Fibroblast of skin of right biceps (primary cell): ENCODE measurements at places on chromosomes 1 and 21.
A peak's percentile ranks its signal among the peaks of the same experiment; 100 is the strongest.

DNA sequence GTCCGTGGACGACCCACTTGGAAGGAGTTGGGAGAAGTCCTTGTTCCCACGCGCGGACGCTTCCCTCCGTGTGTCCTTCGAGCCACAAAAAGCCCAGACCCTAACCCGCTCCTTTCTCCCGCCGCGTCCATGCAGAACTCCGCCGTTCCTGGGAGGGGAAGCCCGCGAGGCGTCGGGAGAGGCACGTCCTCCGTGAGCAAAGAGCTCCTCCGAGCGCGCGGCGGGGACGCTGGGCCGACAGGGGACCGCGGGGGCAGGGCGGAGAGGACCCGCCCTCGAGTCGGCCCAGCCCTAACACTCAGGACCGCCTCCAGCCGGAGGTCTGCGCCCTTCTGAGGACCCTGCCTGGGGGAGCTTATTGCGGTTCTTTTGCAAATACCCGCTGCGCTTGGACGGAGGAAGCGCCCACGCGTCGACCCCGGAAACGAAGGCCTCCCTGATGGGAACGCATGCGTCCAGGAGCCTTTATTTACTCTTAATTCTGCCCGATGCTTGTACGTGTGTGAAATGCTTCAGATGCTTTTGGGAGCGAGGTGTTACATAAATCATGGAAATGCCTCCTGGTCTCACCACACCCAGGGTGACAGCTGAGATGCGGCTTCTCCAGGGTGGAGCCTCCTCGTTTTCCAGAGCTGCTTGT lies 32.4 kb downstream of the PRMT2 start:
- peak; percentile 53 for DNase-seq

GRCh38 chr1:108478429-108479015 lies 28.4 kb downstream of the NBPF6 start:
- no peak for DNase-seq

DNA sequence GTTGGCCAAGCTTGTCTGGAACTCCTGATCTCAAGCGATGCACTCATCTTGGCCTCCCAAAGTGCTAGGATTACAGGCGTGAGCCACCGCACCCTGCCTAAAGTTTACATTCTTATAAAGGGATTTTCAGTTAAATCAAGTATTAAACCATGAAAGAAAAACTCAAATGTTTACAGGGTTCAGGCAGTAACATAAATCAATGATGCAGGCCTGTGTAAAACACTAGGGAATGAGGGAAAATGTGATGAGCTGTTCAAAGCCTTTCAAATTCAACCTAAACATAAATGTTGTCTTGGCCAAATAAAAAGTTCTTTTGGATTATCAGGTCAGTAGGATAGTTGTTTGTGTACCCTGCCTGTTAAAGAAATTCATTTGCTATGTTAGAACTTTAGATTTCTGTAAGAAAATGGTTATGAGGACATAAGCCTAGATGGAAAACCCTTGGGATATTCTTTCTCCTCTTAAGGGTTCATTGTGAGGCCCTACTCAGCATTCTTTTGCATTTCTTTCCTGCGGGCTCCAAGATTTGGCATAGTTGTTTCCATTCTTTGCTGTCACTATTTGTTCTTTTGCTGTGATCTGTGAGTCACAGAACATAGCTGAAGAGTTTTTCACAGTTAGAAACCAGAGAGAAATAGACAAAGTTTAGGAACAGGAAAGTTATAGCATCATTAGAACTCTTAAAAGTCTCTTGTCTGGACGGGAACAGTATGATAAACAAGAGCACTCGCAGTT lies 8.9 kb upstream of the ZRANB2 start:
- DNase-seq: peak; percentile 81

- no peak for DNase-seq
These were observed 6.6 kb upstream of the PLPP3 start for GRCh38 chr1:56585985-56586384.

GRCh38 chr1:169527451-169528214 lies 41.9 kb upstream of the SLC19A2 start:
- peak; percentile 21 for DNase-seq

DNA sequence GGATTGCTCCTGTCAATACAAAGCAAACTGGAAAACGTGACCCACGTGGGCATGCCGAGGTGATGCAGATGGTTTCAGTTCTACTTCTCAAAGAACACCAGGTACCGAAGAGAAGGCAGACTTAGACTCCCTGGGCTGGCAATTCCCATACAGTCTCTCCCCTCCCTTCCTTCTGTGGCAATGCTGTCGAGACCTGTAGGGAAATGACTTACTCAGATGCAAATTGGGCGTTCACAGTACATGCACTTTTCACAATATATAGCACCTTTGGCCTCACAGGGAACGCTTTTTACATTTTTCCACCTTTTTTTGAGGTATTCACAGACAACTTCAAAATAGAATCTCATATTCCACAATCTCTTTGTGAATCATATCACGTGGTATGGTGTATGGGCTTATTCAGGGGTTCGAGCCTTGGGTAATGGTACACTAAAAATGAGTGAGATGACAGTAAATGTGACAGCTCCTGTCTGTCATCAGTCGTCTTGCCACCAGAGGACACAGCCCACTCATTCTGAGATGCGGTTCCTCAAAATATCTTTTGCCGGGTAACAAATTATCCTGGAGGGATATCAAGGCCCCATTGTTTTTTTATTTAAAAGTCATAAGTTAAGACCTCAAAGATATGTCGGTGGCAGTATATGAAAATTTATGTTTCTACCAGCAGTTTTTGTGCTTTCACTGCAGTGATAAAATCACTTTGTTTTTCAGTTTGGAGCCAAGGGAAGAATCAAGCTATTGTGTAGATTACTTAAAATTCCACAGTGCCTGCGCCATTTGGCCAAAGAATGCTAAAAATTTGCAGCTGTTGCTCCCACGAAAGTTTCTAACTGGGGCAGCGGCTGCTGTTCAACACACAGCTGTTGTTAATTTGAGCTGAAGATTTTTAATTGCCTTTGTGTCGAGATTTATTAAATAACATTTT lies 168.4 kb downstream of the ZZZ3 start:
- DNase-seq: peak; percentile 95

DNA sequence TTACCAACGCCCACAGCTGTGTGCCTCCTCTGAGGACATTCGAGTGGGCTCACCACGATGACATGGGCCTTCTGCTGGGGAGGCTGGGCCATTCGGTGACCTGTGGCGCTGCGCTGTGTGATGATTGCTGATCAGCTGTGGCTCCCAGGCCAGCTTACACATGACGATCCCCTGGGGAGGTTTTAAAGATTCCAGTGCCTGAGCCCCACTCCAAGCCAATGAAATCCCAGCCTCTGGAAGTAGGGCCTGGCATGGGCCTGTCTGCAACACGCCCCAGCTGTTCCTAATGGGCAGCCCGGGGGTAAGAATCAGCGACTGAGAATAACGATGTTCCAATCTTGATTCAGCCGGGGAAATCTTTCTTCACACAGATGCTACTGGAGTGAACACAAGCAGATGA lies 153.7 kb downstream of the KCNJ6 start:
- DNase-seq: no peak

- no peak for DNase-seq
These were observed 168.9 kb downstream of the LMO4 start for GRCh38 chr1:87497380-87498203.

DNA sequence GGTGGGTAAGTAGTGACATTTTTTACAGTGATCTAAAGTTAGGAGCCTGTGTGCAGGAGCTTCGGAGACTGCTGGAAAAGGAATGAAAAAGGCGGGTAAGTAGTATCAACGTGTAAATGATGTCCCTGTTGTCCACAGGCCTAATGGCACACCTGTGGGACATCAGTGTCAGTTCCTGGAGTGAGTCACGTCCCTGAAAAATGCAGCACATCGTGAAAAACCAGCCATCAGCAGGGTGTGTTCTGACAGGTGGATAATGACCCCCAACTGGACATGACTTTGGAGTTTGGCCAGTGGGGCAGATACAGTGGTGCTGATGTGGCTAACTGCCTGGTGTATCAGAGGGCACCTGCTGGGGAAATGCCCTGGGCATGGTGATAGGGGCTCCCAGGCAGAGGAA lies 12.0 kb upstream of the PRDM15 start:
- DNase-seq: no peak

DNA sequence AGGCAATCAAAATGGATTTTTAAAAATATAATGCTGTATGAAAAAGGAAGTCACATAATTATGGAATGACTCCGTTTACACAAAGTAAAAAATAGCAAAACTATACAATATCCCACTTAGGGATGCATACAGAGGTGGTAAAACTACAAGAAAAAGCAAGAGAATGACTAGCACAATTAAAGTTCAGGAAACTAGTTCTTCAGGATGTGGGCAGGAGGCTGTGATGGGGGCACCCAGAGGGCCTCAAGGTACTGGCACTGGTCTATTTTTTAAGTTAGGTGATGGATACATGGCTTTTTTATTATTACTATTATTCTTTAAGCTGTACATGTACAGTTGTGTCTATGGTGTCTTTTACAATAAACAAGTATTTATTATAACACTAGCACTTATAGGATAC lies 1.4 kb upstream of the ZC3H12A start:
- no peak for DNase-seq

GRCh38 chr1:203362720-203363025 lies 11.8 kb upstream of the FMOD start:
- no peak for DNase-seq

DNA sequence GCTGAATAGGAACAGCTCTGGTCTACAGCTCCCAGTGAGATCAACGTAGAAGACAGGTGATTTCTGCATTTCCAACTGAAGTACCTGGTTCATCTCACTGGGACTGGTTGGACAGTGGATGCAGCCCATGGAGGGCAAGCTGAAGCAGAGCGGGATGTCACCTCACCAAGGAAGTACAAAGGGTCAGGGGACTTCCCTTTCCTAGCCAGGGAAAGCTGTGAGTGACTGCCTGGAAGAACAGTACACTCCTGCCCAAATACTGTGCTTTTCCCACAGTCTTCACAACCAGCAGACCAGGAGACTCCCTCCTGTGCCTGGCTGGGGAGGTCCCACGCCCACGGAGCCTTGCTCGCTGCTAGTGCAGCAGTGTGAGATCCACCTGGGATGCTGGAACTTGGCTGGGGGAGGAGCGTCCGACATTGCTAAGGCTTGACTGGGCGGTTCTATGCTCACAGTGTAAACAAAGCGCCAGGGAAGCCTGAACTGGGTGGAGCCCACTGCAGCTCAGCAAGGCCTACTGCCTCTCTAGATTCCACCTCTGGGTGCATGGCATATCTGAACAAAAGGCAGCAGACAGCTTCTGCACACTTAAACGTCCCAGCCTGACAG lies 14.7 kb downstream of the CR1L start:
- no peak for DNase-seq

- DNase-seq: no peak
These were observed 12.4 kb upstream of the UMODL1 start for GRCh38 chr21:42058631-42059111.

DNA sequence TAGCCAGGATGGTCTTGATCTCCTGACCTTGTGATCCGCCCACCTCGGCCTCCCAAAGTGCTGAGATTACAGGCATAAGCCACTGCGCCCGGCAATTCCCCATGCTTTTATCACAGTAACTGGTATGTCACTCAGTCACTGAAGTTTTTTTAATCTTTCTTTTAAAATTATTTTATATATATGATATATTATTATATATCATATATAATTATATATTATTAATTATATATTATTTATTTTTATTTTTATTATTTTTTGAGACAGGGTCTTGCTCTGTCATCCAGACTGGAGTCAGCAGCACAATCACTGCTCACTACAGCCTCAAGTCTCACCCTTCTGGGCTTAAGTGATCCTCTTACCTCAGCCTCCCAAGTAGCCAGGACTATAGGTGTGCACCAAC lies 18.3 kb downstream of the RC3H1 start:
- DNase-seq: no peak

DNA sequence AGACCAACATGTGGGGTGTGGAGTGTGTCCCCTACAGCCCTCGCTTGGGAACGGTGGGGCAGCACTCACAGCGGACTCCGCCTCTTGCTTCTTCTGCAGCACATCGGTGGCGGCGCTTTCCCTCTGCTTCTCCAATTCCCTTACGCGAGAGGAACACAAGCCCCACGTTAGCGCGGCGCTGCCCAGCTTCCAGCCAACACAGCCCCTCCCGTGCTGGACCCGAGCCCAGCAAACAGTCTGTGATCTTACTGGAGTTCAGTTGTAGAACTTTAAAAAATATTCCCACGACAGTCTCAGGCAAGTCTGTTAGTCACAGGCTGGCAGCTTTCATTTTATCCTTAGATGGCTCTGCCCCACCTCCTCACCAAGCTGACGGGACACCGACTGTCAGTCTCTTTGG lies 13.6 kb downstream of the THAP3 start:
- DNase-seq: peak; percentile 30

- no peak for DNase-seq
These were observed 152.8 kb downstream of the GRIK3 start for GRCh38 chr1:36881541-36881940.
